Epithelial cell of prostate (primary cell): ENCODE measurements at places on chromosomes 6 and 20.
A peak's percentile ranks its signal among the peaks of the same experiment; 100 is the strongest.

DNA sequence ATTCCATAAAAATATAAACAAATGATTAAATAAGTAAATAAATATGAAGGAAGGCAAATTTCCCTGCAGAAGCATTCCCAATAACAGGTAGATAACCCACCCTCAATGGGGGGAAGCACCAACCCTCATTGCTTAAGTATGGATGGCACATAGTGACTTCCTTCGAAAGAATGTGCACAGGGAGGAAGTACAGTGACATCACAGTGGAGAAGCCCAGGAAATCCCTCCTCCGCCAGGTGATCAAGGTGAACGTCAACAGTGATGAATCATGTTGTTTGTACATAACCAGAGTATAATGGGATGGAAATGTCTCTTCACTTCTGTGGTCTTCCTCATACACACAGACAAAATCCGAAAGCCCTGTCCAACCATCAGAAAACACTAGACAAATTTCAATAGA lies 267.9 kb downstream of the THBS2 start:
- peak; percentile 37 for DNase-seq

DNA sequence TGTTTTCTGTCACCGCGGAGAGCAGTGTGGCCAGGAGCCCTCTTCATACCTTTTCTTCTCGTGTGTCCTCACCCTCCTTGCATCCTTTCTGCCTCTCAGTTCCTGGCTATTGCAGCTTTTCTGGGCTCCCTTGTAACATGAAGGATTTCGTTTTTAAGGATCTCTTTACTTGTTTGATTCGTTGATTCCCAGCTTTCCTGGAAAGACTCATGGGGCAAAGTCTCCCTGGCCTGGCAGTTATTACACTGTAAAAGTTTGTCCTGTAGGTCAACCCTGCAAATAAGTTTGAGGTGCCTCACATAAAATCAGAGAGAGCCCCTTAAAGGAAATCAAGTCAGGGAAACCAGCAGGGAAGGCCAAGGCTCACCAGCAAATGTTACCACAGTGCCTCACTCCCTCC lies 70.1 kb downstream of the ISM1 start:
- no peak for DNase-seq

DNA sequence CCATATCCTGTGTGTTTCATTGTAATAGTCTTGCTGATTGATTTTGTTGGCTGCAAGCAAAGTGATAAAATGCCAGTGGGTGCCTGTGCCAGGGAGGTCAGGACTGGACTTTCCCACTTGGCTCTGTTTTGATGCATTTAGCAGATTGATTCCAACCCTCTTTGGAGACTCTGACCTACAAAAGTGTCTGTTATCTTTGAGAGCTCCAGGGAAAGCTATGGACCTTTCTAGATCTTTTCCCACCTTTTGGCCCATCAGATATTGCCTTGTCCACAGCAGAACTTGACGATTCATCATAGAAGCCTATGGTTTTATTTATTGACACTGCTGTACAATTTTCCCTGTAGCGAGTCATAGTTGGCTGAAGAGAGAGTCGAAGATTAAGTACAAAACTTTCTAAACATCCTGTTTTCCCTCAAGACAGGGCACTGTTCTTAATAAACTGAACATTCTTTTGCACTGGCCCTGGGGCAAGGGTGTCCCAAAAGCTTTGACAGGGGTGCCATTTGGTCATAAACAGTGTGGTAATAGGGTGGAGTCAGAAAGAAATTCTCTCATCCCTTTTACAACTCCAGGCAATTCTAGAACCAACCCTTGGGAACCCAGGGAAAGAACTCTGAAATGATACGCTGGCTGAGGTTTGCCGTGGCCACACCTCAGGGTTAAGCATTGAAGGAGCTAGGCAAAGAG lies 53.7 kb downstream of the E2F3 start:
- DNase-seq, result no peak

DNA sequence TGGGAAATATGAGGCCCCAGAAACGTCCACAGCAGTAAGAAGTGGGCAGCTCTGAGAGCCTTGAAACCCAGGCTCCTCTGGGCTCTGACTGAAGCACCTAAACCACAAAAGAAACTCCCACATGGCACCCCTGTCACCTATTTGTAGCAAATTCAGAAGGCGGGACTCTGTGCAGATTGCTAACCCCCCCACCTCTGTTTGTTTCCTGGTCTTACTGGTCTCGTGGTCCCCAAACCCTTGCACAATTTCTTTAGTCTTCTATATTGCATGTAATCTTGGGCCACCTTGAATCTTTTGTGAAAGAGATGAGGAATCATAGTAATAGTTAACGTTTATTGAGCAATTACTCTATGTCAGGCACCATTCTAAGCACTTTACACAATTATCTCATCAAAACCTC lies 154.3 kb downstream of the PREX1 start:
- DNase-seq, result no peak

DNA sequence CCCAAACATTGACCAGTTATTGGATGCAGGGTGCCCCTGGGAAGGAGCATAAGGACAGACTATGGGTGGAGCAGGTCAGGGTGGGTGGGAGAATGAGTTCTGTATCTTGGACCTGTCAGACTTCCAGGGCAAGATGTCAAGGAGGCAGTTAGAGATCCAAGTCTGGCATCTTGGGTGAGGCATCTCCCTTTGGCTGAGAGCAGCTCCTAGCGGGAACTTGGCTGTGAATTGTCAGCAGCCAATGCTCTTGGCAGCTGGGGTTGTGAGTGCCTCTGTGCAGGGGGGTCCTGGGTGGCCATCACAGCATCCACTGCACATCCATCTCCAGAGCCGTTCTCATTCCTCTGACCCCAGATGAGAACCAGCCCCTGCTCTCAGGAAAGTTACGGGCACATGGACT lies 117.0 kb upstream of the MYL9 start:
- no peak for DNase-seq

- no peak for DNase-seq
Measured at GRCh38 chr6:156946370-156946936, 169.3 kb downstream of the ARID1B start.

GRCh38 chr6:42727087-42727611 lies 4.8 kb upstream of the PRPH2 start:
- no peak for DNase-seq

- DNase-seq, result no peak
Measured at GRCh38 chr6:139758209-139758611, 383.8 kb upstream of the CITED2 start.

- no peak for DNase-seq
Measured at GRCh38 chr20:1898482-1899240, 3.5 kb downstream of the SIRPA start.

GRCh38 chr6:132768051-132768517 lies 10.4 kb upstream of the VNN2 start:
- DNase-seq, result no peak

DNA sequence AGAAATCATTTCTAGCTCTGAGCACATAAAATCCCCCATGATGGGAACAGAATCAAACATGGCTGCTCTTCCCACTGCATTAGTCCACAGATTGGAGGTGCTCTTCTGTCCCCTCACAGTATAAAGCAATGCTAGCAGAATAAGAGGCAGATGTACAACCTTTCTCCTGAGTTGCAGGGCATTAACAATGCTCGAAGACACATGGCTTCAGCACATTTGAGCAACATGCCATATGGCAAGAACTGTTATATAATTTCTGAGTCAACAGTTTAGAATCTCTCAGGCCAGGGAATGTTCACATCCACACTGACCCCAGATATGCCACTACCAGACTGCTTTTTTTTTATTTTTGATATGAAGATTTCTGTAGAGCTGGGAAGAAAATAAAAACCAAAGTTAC lies 119.6 kb downstream of the KIF13A start:
- no peak for DNase-seq

GRCh38 chr6:37188962-37189510 lies 19.1 kb downstream of the PIM1 start:
- DNase-seq, result no peak

- no peak for DNase-seq
Measured at GRCh38 chr20:17471606-17472187, 59.5 kb downstream of the BFSP1 start.

- DNase-seq, result no peak
Measured at GRCh38 chr6:108711071-108711470, 137.2 kb upstream of the ARMC2 start.

DNA sequence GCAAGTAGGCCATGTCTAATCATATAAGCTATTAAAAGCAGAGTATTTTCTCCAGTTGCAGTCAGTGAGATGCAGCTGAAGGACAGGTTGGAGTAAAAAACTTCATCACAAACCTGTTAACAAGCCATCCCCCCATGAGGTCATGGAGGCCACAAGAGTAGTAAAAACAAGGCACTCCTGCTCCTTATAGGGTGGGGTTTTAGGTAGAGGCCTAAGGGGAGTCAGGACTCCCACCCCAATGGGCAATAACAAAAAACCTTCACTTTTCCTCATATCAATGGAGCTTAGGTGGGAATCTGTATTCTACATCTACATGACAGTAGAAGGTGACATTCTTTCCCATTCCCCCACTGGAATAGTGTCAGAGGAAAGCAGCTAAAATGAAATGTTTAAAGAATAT lies 428.1 kb upstream of the KHDRBS2 start:
- DNase-seq, result no peak

GRCh38 chr20:62405108-62405980 lies 1.7 kb downstream of the CABLES2 start:
- no peak for DNase-seq

GRCh38 chr20:12860619-12861247 lies 148.0 kb upstream of the SPTLC3 start:
- DNase-seq, result peak; percentile 2

GRCh38 chr6:3820563-3820962 lies 28.6 kb upstream of the FAM50B start:
- DNase-seq, result no peak

DNA sequence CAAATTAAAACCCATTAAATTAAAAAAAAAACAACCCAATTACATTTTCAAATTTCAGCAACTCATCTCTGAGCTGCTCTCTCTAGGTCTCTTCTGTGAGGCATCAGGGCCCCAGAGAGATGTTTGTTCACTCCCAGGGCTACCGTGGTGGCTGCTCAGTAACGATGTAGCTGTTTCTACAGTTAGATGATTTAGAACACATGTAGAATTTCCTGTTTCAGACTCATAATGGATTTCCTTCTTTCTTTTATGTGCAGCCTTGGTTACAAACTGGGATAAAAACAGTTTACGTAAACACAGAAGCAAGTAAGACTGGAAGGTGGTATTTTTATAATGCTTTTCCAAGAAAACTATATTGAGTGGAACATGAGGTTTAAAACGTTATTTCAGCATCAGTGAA lies 116.1 kb upstream of the CCN2 start:
- DNase-seq, result no peak

- no peak for DNase-seq
Measured at GRCh38 chr6:108660251-108660650, 99.5 kb downstream of the FOXO3 start.

GRCh38 chr6:139447656-139447975 lies 73.2 kb upstream of the CITED2 start:
- no peak for DNase-seq

DNA sequence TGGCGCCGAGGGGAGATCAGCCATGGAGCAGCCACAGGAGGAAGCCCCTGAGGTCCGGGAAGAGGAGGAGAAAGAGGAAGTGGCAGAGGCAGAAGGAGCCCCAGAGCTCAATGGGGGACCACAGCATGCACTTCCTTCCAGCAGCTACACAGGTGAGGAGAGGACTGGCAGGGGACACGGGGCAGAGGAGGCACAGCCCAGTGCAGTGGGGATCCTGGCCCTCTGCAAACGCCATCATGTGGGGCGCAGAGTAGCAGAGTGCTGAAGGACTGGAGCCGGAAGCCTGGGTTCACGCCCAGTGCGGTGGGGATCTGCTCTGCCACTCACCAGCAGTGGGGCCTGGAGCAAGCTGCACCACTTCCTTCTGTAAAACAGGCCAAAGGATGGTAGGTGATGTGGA lies 41.1 kb upstream of the FANCE start:
- DNase-seq, result no peak

DNA sequence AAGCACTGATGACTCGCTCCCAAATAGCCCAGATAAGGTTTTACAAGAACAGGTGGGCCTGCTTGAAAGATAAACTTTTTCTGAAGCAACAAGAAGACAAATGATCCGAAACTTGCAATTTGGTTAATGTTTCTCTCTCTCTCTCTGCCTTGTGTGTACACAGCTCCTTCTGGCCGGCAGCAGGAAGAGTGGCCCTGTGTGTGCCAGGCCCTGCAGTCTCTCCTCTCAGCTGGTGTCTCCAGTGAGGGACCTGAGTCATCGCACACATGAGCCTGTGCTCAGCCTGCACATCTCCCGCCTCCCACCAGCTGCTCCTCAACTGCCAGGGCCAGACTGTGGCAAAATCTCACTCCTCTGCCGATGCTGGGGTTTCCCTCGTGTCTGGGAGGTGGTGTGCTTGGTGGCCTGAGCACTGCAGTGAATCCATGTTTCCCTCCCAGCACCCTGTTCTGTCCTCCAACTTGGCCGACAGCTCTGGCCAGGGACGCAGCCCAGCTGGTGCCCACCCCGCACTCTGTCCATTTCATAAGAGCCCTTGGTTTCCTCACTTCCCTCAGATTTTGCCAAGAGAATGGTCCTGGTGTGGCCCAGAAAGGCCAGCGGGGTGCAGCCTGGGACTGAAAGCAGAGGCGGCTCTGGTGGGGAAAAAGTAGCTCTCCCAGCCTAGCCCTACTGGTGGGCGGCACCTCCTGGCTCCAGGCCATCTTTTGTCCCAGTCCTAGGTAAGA lies 49.4 kb downstream of the ERMARD start:
- no peak for DNase-seq

GRCh38 chr6:138188278-138188941 lies 26.7 kb downstream of the ARFGEF3 start:
- peak; percentile 29 for DNase-seq

GRCh38 chr20:43926287-43927050 lies 11.8 kb downstream of the TOX2 start:
- DNase-seq, result no peak

GRCh38 chr6:74752303-74752702 lies 453.6 kb downstream of the COL12A1 start:
- DNase-seq, result no peak

DNA sequence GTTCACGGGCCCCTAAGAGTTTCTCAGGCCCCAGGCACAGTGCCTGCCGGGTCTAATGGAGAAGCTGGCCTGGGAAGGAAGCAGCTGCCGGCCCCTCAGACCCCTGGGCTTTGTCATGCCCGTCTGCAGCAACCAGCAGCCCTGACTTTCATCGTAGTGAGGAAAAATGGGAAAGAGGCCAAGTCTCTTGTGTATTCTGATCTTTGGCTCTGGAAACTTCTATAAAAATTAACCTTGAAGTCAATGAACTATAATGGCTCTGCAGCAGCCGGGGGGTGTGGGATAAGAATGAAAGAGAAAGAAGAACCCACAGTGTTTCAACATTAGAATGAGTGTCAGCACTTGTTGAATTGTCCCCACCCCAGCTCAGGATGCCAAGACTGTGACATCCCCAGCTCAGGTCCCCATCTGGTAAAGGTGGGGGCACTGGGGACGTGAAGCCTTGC lies 12.9 kb downstream of the TGM2 start:
- no peak for DNase-seq
